ENCODE measurements at places on chromosomes 7 and 10. TPM values are rescaled to one million over a fixed set of nuclear protein-coding genes. Genes with fewer than 3 reads are reported as not detected.

The CTTNBP2 gene
- polyA plus RNA-seq, result 4.6 TPM

The ARHGEF5 gene
- 41.1 TPM for polyA plus RNA-seq

The LOXL4 gene
- 4.0 TPM for polyA plus RNA-seq

The DCLRE1A gene
- polyA plus RNA-seq, result 8.3 TPM

The SORBS1 gene
- polyA plus RNA-seq, result 60.2 TPM

The CYP51A1 gene
- 109 TPM for polyA plus RNA-seq

The NFE2L3 gene
- polyA plus RNA-seq, result 16.0 TPM

The ANKRD26 gene
- 8.7 TPM for polyA plus RNA-seq

The MMP21 gene
- 0.28 TPM for polyA plus RNA-seq

The CCAR1 gene
- 86.8 TPM for polyA plus RNA-seq

The PIP gene
- not detected for polyA plus RNA-seq

The PDIA4 gene
- 134 TPM for polyA plus RNA-seq

The SLC18A2 gene
- 0.72 TPM for polyA plus RNA-seq

The NEUROG3 gene
- 3.1 TPM for polyA plus RNA-seq

The NACAD gene
- 7.2 TPM for polyA plus RNA-seq

The PITX3 gene
- not detected for polyA plus RNA-seq

The TMEM139 gene
- 36.2 TPM for polyA plus RNA-seq

The SEMA3A gene
- 11.7 TPM for polyA plus RNA-seq

The RBP3 gene
- 0.06 TPM for polyA plus RNA-seq

The PRKCQ gene
- 3.7 TPM for polyA plus RNA-seq

The HILPDA gene
- polyA plus RNA-seq, result 17.3 TPM

The KIAA1549 gene
- 3.9 TPM for polyA plus RNA-seq

The PKD2L1 gene
- 0.48 TPM for polyA plus RNA-seq
